Skin of body (tissue), 3 donors: ENCODE measurements at places on chromosomes 12 and 14. TPM values are rescaled to one million over a fixed set of nuclear protein-coding genes. Genes with fewer than 3 reads are reported as not detected.

DNAI7 gene
- total RNA-seq, result 0.79 TPM

IFI27 gene
- total RNA-seq, result 18.3 TPM

NUAK1 gene
- 24.5 TPM for total RNA-seq

HOXC9 gene
- total RNA-seq, result 4.0 TPM

RABGGTA gene
- total RNA-seq, result 13.2 TPM

C1S gene
- 99.0 TPM for total RNA-seq

DNA sequence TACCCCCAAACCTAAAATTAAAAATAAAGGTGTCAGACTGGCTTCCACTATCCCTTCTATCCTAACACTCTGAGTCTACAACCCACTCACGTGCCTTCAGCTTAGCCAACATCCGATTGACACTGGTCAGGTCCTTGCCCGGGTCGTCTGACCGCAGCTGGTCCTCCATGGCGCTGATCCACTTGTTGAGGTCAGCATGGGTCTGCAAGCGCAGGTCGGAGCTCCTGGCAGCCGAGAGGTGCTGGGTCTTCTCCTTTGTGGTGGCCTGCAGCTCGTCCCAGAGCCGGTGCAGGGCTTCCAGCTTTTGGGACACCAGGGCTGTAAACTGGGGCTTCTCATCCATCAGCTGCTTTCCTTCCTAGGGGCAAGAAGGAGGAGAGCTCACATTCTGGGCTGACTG, 78.0 kb downstream of the PLEKHG3 start:
- no peak for DNase-seq

DNA sequence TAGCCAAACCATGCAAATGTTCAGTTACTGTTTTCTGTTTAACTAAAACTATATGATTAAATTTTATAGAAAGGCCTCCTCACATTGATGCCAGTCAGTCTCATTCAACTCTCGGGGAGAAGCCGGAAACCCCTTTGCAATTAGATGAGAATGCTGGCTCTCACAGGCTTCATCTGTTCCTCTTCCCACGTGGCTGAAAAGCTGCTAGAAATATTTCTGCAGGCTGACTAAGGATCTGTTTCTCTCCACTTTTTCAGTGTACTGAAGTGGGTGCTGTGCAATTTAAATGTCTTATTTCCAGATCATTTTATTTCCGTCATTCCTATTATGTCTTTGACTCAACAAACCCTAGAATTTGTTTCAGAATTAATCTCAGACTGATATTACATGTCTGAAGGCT, 17.4 kb upstream of the KCNH3 start:
- DNase-seq, result no peak

- no peak for DNase-seq
These were observed 9.3 kb downstream of the ITGA7 start for GRCh38 chr12:55698241-55698955.

GRCh38 chr14:60163693-60164092, 1.5 kb downstream of the DHRS7 start:
- no peak for DNase-seq

DNA sequence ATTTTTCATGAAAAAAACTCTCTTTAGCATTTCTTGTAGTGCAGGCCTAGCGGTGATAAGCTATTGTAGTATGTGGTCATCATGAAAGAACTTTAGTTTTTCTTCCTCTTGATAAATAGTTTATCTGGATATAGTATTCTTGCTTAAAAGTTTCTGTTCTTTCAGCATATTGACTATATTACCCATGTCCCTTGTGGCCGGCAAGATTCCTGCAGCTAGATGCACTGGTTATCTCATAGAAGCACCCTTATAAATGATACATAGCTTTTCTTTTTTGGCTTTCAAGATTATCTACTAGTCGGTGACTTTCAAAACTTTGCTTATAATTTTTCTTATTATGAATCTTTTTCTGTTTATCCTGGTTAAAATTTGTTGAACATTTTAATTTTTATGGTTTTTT, 234.8 kb downstream of the ALG10 start:
- no peak for DNase-seq

DNA sequence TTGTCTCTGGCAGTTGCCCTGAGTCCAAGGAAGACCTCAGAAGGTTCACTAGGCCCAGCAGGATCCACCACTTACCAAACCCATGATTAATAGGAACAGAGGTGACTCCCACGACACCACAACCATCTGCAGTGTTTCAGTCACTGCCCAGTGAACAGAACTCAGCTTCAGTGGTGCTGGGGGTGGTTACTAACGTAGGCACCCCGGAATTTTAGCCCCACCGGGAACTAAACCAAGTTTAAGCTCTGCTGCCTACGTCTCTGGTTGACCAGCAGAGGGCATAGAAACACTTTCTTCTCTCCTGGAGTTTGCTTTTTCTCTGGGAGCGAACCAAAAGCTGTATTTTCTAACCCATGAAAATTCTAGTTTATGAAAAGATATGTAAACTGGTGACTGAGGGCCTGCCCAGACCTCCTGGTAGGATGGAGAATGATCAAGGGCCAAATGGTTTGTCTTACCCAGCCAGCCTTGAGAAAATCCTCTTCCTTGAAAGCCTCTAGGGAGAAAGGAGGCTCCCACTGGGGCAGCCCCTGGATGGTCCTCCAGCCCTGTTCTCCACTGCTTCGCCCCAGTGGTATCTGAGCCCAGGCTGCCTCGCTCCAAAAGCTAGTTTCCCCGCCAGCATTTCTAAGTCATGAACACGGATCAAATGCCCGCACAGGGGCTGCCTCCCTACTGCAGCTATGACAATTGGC, 379.8 kb downstream of the DPF3 start:
- DNase-seq, result no peak
